CD4-positive, alpha-beta T cell treated with Interleukin-17A for 4 hours (primary cell): ENCODE measurements at places on chromosomes 5 and 9.

GRCh38 chr5:135219868-135220267 is 179.2 kb downstream of the MACROH2A1 start:
- DNase-seq = no peak

- no peak for DNase-seq
These were observed 171.6 kb downstream of the PAX5 start for GRCh38 chr9:36862206-36863145.

- DNase-seq = no peak
These were observed 2263.8 kb upstream of the ACO1 start for GRCh38 chr9:30120666-30121065.

DNA sequence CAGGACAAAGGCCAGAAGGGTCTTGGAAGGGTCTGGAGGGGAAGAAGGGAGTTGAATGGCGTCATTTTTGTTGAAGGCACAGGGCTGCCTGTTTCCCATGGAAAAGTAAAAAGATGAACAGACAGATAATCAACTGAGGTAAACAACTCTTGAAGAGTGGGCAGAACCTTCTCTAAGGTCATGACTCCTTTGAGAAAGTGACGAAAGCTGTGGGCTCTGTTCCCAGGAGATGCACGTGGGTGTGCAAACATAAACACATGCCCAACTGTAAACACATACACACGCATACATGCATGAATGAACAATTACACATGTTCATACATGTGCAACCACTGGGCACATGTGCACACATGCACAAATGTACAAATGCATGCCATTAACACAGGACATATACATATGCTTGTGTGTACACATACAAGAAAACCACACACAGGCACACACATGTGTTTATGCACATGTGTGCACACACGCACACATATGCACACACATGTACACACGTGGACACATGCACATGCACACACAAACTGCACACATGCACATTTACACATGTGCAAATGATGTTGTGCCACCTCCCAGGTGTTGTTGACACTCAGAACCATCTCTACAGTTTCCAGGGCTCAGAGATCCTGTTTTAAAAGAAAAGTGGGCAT is 143.3 kb downstream of the GADD45G start:
- no peak for DNase-seq

DNA sequence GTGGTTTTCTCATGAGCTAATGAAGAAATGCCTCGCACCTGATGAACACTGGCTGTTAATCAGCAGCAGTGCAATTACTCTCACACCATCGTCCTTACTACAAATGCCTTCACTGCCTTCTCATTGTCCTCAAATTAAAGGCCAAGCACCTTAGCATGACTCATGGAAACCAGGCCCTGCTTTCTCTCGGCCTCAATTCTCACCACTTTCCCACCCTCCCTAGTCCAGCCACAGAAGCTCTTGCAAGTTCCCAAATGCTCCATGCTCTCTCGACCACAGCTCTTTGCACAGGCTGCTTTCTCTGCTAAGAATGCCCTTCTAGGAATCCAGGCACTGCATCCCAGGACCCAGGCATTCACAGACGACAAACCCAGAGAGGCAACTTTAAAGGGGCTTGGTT is 94.6 kb upstream of the KLF4 start:
- no peak for DNase-seq

DNA sequence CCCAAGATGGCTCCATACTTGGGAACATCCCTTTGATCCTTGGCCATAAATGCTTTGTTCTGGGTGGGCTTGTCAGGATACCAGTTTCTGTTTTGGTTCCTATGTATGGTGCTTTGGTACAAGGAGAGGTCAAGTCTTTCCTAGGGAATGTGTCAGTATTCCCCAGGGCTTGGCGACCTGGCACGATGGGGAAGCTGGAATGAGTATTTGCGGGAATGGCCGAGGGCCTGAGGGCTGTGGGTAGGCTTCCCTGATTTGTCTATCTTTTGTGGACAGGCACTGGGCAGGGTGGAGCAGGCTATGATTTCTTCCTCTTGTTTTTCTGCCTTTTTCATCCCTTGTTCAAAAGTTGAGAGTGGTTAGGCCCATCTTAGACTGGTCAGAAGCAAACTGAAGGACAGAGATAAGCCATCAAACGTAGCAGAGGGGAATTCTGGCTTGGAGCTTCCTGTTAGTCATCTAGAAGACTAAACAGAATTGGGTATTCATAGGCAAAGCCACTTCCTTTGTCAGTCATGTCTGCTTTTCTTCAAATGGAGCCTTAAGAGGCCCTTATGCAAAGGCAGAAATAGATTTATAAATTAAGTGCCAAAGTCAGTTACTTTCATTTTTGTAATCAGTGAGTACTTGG is 13.7 kb downstream of the DOCK2 start:
- DNase-seq = no peak

- DNase-seq = no peak
These were observed 2217.4 kb upstream of the WWC1 start for GRCh38 chr5:166073901-166074581.

GRCh38 chr9:94874316-94874715 is 147.8 kb downstream of the AOPEP start:
- no peak for DNase-seq

DNA sequence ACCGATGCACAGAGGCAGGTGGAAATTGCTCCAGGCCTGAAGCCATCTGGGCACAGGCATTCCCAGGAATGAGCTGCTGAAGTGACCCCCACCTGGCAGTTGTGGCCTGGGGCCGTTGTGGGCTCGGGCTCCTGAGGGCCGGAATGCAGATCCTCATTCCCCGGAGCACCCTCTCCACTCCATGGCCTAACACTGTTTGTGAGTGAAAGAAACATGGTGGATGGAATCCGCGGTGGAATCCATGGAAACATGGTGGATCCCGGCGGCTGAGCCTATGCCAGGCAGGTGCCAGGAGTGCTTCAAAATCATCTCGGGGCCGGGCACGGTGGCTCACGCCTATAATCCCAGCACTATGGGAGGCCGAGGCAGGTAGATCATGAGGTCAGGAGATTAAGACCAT is 3.6 kb upstream of the SARDH start:
- no peak for DNase-seq

- DNase-seq = no peak
These were observed 379.5 kb upstream of the EDIL3 start for GRCh38 chr5:84764227-84764626.
